ENCODE measurements at places on chromosomes 11 and 22.
A peak's percentile ranks its signal among the peaks of the same experiment; 100 is the strongest.

DNA sequence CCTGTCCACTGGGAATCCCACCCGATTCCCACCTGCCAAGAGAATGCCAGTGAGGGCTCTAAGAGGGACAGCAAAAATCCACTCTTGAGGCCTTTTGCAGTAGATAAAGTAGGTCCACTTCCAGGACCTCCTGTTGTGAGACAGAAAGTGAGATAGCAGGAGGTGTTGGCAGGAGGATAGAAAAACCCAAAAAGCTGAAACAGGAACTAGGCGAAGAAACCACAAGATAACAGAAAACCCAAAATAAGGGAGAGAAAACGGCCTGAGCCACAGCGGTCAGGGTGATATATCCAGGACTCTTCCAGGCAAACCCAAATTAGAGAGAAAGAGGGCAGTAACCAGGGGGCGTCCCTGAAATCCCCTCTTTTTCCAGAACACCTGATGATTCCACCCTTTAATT, 79.7 kb upstream of the LINC01488 start:
- no peak for DNase-seq

DNA sequence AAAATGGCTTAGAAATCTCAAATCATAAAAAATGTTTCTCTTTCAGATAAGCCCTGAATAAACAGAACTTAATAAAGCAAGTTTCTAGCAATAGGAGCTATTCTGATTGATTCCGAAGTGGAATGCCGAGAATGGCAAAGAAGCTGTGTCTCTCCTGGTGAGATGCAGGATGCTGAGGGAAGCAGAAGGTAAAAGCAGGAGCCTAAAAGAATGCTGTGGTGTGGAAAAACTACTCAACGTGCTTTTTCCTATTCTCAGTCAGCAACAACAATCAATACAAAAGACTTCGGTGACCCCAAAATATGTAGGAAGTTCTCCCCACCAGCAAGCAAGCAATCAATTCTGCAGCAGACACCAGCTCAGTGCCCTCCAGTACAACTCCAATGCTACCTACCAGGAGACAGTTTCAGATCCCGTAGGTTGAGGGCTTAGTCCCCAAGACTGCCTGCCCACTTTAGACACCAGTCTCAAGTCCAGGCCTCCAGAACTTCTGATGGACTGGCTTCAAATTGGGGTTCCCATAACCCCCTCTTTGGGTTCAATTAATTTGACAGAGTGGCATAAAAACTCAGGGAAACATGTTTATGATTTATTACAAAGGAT, 6.6 kb downstream of the CTSC start:
- no peak for DNase-seq

- DNase-seq: no peak
Observed at GRCh38 chr11:92443199-92443598, 218.6 kb downstream of the FAT3 start.

GRCh38 chr11:96207459-96208449, 135.2 kb downstream of the MAML2 start:
- DNase-seq: peak; percentile 79

DNA sequence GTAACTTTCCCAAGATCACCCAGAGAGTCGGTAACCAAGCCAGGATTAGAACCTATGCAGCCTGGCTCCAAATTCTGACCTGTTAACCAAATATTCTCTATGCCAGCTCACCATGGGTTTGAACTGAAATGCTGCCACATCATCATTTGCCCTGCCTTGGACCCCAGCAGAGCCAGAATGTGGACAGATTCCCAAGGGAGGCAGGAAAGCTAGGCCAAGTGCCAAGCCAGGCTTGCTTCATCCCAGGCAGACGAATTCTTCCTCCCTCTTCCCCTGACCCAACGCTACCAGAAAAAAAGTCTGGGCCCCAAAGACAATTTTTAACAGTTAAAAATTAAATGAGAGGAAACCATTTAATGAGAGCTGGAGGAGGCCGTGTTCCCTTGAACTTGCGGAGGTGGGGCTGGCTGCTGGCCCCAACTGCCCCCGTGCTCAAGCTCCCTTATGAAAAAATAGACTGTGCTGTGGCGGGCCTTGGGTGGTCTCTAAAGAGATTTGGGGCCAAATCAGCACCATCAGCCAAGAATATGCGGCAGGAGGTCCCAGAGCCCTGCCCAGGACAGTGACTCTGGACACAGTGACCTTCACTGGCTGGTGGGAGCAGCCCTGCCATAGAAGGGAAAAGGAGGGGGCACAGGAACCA, 184.1 kb upstream of the SYT13 start:
- peak; percentile 80 for DNase-seq

DNA sequence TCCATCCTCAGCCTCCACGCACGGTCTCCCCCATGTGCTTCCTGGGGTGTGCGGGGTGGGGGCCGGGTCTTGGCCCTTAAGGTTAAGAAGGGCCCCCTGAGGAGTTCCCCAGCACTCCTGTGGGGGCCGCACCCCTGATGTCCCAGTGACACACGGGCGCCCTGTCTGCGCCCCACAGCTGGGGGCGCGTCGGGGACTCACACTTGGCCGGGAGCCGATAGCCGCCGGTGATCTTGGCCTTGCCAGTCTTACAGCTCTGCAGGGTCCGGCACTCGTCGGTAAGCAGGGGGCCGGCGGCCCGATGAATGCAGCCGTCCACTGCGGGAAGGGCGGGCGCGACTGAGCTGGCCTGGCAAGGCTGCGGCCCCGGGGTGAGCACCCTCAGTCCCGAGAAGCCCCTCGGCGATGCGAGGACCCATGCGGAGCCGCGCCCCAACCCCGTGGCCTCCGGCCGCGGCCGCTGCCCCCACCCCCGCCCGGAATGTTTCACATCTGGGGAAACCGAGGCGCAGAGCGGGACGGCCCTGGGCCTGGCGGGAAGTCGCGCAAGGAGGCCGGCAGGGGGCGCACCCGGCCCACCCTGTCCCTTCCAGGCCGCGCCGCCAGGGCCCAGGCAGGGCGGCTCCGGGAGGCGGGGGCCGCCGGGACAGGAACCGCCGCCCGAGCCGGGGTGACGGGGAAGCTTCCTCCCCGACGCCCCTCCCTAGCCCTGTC, 13.9 kb downstream of the OTUB1 start:
- DNase-seq: peak; percentile 92

- peak; percentile 80 for DNase-seq
Observed at GRCh38 chr22:44380756-44381486, 68.2 kb upstream of the SHISAL1 start.

- DNase-seq: no peak
Observed at GRCh38 chr11:128455766-128456165, 131.6 kb downstream of the ETS1 start.

GRCh38 chr11:72700146-72700545, 25.9 kb upstream of the PDE2A start:
- DNase-seq: peak; percentile 28

- DNase-seq: no peak
Observed at GRCh38 chr11:95148406-95148805, 58.8 kb downstream of the ENDOD1 start.
